ENCODE measurements at places on chromosomes 12 and 14. TPM values are rescaled to one million over a fixed set of nuclear protein-coding genes. Genes with fewer than 3 reads are reported as not detected.

The NGB gene
- 0.33 TPM for total RNA-seq

The INHBC gene
- not detected for total RNA-seq

The PLBD1 gene
- total RNA-seq, result not detected

The OR6C1 gene
- not detected for total RNA-seq

The BBOF1 gene
- total RNA-seq, result 7.2 TPM

The TMEM132C gene
- total RNA-seq, result not detected

The HOXC12 gene
- not detected for total RNA-seq

The GALNT16 gene
- total RNA-seq, result 0.67 TPM

The ACRBP gene
- 0.51 TPM for total RNA-seq

The SIRT4 gene
- 0.42 TPM for total RNA-seq

The RASSF9 gene
- total RNA-seq, result 13.5 TPM

The KRT80 gene
- total RNA-seq, result 2.7 TPM

The MAP3K9 gene
- 47.2 TPM for total RNA-seq

The MMP19 gene
- 2.2 TPM for total RNA-seq

The CLEC1B gene
- total RNA-seq, result not detected

The NYNRIN gene
- 15.0 TPM for total RNA-seq

The MYL2 gene
- not detected for total RNA-seq

The KRT7 gene
- total RNA-seq, result 3,387 TPM

The LTB4R2 gene
- 26.2 TPM for total RNA-seq

The IFNG-AS1 gene
- not detected for total RNA-seq

The NAV3 gene
- total RNA-seq, result 19.5 TPM

The B4GALNT3 gene
- total RNA-seq, result 5.3 TPM

The CFAP251 gene
- total RNA-seq, result 18.7 TPM

The KRT77 gene
- total RNA-seq, result under 0.01 TPM

The ATL1 gene
- 5.1 TPM for total RNA-seq

The SLC6A15 gene
- total RNA-seq, result 185 TPM

The DNAI7 gene
- not detected for total RNA-seq

The RAD9B gene
- total RNA-seq, result 1.1 TPM

The CCDC184 gene
- 1.7 TPM for total RNA-seq

The ENDOU gene
- not detected for total RNA-seq

The NDUFA9 gene
- 37.8 TPM for total RNA-seq

The PLA2G1B gene
- not detected for total RNA-seq

The SOX5 gene
- not detected for total RNA-seq

The ARHGAP9 gene
- total RNA-seq, result 0.83 TPM

The SMCO3 gene
- 0.17 TPM for total RNA-seq

The REP15 gene
- 2.0 TPM for total RNA-seq

The CDK17 gene
- 46.2 TPM for total RNA-seq

The IL23A gene
- 1.3 TPM for total RNA-seq
